Stimulated activated CD8-positive, alpha-beta memory T cell treated with anti-CD3 and anti-CD28 coated beads, Interleukin-7, amount 100 ng/mL, for 24 hours (primary cell): ENCODE measurements at places on chromosomes 6 and 20.

DNA sequence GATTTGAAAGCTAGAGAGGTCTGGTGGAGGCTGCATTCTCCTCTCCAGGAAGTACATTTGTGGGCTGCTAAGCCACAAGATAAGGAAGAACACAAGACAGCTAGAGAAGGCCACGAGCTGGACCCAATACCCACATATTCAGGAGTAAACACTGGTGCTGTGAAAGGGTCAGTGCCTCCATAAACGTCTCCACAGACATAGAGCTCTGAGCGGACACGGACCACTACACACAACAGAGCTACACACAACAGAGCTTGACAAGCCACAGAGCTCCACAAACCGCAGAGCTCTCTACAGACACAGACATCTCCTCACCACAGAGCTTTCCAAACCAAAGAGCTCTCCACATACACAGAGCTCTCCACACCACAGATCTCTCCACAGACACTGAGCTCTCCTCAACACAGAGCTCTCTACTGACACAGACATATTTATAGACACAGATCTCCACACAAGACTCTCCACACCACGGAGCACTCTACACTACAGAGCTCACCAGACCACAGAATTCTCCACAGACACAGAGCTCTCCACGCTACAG lies 51.9 kb downstream of the ERMARD start:
- DNase-seq = no peak

- DNase-seq = peak; percentile 26
These were observed 621 bp downstream of the NOL7 start for GRCh38 chr6:13615792-13616120.

DNA sequence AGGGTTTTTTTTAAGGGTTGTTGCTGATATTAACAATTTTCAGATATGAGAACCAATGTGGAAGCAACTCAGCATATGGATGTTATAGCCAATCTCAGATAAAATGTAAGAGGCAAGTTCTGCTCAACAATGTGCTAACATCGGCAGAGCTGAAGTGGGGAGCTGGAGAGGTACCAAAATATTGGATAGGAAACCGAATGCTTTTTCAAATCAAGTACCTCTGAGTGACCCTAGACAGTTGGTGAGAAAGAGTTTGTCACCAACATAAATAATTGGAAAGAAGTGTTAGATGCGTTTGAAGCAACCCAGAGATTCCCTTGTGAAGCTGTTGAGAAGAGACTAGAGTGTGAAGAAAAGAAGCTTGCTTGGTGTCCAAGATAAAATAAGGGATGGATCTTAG lies 140.7 kb downstream of the SOX4 start:
- no peak for DNase-seq

GRCh38 chr6:150880336-150880735 lies 14.8 kb downstream of the MTHFD1L start:
- no peak for DNase-seq

- DNase-seq = no peak
These were observed 174.5 kb downstream of the COL21A1 start for GRCh38 chr6:56072856-56073255.

GRCh38 chr6:140586426-140587061 lies 1212.1 kb upstream of the CITED2 start:
- DNase-seq = no peak

DNA sequence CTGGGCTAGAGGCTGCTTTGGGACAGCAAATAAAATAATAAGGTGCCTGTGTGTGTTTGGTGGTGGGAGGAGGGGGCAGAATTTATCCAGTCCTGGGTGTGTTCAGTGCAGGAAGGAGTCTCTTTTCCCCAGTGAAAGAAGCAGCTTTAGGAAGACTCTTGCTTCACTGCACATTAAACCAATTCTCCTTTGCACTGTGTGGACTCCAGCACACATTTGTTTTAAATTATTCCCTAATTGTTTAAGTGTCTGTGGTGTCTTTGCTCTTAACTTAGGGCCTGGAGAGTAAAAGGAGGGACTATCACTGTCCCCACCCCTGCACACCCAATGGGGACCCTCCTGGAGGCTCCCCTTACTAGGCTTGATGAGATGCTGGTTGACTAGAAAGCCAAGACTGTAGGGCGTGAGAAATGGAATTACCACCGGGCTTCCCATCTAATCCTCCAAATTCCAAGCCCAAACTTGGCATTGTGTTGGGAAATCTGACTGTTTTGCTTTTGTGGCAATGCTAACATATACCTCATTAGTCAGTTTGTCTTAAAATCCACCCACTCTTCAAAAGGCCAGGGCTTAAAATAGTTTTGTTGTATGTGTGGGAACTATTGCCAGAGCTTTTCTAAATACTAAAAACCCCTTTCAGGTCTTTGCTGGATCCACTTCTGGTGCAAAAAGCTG lies 13.5 kb upstream of the DAAM2 start:
- DNase-seq = no peak

DNA sequence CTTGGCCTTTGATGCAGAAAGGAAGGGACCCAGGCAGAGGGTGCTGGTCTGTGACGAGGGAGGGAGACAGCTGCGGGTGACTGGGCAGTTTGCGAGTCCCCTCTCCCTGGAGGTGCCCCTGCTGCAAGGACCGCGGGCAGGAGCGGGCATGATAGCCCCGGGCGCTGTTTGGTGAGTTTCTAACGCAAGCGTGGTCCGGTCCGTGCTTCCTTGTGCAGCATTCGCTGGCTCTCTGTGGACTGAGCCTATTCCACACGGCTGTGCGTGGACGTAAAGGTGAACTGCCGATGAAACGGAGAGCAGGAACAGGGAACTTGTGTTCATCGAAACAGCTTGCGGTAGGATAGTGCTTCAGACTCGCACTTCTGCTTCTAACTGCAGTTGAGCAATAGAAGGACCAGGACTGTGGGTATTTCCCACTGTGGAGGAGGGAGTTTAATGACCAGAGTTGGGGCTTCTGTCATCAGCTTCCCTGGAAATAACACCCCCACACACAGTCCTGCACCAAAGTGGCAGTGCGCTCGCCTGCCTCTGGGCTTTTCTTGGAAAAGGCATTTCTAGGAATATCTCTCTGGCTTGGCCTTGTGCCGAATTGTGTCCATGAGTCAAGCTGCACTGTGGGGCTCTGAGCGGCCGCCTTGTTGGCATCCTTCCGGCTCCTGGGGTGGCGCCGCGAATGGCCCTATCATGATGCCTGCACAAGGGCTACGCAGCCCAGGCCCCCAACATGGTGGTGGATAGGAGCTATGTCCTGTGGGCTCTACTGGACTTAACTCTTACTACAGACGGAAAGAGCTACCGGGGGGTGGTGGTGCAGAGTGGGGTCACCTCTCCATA lies 48.9 kb downstream of the DUSP22 start:
- DNase-seq = no peak

DNA sequence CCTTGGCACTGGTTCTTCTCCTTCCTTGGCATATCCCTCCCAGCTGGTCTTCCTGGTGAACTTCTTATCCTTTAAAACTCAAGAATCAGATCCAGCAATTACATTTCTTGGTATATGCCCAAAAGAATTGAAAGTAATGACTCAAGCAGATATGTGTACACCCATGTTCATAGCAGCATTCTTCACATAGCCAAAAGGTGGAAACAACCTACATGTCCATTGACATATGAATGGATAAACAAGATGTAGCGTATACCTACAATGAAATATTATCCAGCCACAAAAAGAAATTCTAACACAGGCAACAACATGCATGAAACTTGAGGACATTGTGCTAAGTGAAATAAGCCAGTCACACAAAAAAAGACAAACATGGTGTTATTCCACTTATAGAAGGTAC lies 103.7 kb upstream of the NT5E start:
- DNase-seq = no peak

GRCh38 chr6:149331043-149331807 lies 13.7 kb downstream of the TAB2 start:
- no peak for DNase-seq

GRCh38 chr6:129733290-129733689 lies 23.3 kb upstream of the ARHGAP18 start:
- DNase-seq = no peak

DNA sequence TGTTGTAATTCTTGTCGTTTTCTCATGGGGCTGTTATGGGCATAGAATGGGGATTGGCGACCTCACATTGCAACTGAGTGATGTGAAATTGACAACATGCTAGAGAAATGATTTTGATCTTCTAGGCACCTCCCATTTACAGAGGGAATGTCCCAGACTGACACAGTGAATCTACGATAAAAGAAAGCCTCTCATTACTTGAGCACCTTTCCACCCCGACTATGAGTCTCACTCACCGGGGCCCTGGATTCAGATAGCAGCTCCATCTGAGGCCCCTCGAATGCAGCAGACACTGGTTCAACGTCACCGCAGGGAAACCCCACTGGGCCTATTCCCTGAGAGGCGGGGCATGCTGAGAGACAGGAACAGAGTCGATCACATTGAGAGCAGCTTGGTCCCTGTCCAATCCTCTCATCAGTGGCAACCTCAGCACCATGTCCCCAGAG lies 49.1 kb downstream of the NFATC2 start:
- DNase-seq = no peak

DNA sequence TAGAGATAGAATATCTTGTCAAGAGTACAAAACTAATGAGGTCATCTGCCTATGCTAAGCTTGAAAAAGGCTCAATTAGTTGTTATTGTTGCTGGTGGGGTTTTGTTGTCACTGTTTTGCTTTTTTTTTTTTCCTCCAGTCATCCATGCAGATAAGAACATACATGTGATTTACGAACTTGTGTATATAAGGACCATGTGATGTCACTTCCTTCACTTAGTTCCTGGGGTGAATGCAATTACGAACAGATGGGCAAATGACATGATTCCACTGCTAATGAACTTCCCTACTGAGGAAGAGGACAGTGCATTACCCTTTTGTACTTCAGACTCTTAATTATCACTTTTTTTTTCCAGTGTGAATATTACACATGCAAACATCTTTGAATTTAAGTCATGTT lies 1175.3 kb upstream of the GJE1 start:
- DNase-seq = no peak

DNA sequence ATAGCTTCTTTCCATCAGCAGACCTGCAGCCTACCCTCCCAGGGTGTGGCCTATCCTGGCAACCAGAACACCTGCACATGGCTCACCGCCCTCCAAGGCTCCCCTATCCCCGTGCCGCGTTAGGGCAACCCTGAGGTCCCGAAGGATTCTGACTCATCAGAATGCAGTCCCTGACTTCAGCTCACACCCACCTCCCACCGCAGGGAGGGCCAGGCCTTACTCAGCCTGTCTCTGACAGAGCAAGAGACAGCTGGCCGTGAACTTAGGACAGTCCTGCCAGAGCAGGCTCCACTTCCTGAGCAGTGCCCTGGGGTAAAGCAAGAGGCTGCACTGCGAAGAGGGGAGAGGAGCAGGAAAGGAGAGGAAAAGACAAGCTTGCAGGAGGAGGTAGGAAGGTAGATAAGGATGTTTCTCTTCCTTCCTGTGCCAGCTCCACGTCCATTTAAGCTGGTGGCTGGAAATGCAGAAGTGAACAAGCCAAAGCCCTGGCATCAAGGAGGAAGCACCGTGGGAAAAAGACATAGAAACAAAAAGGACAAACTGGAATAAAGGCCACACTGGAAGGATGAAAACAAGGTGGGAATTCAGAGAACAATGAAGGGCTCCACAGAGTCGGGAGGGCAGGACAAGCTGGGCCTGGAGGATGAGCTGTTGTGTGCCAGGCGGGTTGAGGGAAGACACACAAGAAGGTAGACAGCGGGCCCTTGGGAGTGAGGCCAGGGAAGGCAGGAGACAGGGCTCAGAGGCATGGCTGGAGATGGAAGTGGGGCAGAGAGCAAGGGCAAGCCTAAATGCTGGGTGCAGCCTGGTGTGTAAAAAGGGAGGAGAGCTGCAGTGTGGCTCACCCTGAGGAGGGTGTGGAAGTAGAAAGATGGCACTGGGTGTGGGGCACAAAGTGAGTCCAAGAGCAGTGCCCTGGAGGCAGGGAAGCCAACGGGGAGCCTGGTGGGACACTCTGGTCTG lies 102.7 kb downstream of the SLC23A2 start:
- DNase-seq = no peak

GRCh38 chr20:50901301-50901700 lies 29.9 kb downstream of the ADNP start:
- DNase-seq = no peak

- DNase-seq = no peak
These were observed 30.8 kb downstream of the PDE10A start for GRCh38 chr6:165632194-165632593.
